Amniotic epithelial cell (primary cell): ENCODE measurements at places on chromosomes 16 and 17.

- no peak for DNase-seq
Measured at GRCh38 chr17:64130559-64131001, 636 bp upstream of the ERN1 start.

DNA sequence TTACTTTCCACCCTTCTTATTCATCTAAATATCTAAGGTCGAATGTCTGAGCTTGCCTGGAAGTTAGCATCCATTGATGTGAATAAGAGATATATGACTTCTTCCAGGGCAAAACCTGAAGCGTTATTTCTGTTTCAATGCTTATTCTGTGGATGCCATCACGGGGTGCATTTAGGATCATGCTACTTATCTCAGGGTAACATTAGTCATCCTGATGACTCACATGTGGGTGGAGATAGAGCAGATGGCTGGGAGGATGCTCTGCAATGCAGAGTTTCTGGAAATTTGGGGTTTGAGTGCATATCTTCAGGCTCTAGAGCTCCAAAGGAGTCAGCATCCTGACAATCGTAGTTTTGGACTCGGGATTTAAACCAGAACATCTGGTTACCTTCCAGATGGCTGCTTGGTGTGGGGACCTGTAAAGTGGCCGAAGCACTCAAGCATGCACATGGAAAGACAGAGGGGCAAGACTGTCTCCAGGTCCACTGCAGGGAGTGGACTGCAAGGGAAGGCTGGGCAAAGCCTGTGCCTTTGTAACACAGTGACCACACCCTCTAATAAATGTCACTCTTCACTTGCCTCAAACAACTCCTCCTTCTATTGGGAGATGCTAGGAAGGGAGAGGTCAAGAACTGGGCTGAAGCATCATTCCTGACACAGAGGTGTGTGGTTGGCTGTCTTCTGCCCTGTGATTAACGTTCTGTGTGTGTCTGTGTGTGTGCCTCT is 175.2 kb upstream of the SALL1 start:
- peak; percentile 85 for DNase-seq

DNA sequence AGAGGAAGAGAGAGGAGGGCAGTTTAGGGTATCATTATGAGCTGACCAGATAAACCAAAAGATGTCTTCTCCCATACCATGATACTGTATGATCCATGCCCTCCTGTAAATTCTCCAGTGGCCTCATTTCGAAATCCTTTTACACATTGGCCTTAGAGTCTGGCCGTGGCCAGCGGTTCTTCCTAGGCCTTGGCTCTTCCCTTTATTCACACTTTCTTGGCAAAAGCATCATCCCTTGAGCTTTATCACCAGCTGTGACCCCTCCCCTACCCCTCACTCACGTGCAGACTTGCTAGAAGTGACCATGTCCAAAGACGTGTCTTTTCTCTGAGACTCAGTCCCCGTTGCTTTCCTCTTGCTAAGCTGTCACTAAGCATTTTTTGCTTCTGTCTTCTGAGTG is 22.8 kb downstream of the KATNIP start:
- peak; percentile 27 for DNase-seq

- no peak for DNase-seq
Measured at GRCh38 chr16:87391324-87391949, 699 bp upstream of the MAP1LC3B start.

DNA sequence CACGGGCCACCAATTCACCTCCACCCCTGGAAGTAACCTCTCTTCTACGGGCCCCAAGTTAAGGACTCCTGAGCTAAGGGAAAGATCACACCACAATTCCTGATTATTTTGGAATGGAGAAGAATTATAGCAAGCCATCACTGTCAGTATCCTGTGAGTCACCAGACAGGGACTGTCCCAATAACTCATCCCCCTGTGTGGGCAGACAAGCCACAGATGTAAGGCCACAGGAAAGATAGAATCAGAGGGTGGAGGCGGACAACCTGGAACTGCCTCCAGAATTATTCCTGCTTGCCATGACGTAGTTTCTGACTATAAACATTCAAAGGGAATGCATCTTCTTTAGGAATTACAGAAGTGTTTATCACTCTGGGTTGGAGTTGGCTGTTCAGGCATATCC is 5.8 kb upstream of the MYO1D start:
- DNase-seq, result peak; percentile 46

DNA sequence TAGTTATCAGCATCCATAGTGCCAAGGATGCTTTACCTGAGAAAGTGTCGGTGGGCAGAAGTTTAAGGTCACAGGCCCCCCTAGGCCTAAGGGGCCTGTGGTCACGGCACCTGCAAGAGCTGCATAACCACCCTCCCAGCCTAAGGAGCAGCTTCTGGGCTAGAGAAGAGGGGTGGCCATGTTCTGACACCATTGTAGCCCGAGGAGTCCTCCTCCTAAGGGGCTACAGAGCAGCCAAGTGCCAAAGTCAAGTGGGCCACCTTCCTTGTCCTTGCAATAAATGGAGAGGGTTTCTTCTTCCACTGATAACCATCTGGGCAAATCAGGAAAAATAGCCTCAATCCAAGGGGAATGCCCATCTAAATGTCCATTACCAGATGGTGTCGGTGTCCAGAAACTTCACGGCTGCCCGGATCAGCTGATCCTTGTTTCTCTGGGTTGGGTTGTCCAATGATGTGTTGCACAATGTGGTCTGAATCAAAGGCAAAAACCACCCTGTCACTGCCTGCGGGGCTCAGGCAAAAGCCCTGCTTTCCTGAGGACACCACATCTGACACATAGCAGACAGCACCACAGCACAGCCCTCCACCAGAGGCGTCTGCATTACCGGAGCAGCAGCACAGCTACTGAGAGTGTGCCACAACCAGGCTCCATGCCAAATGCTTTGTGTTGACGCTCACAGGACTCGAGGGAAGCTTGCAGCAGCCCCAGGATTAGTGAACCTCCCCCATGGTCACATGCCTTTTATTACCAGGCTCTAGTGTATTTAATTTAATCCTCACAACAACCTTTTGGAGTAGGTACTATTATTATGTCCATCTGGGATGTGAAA is 12.8 kb downstream of the ATPAF2 start:
- peak; percentile 83 for DNase-seq

GRCh38 chr16:57474671-57475661 is 11.3 kb downstream of the DOK4 start:
- no peak for DNase-seq

DNA sequence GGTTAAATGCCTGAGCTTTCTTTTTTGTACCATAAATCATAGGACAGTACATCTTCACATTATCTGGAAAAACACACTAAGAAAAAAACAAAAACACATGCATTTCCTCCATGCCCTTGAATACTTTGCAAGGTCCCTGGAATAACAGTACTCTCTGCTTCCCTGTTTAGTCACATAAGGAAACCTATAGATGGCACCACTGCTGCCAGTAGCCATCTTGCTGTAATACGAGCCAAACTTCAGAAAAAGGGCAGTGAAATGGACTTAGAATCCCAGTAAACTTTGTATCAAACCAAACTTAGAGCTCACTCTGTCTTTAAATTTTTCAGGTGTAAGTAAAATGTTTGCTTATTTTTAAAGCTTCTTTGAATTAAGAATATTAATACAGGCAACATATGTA is 435.5 kb downstream of the KCNJ2 start:
- DNase-seq, result no peak

- no peak for DNase-seq
Measured at GRCh38 chr17:64038331-64039105, 18.1 kb upstream of the ICAM2 start.

DNA sequence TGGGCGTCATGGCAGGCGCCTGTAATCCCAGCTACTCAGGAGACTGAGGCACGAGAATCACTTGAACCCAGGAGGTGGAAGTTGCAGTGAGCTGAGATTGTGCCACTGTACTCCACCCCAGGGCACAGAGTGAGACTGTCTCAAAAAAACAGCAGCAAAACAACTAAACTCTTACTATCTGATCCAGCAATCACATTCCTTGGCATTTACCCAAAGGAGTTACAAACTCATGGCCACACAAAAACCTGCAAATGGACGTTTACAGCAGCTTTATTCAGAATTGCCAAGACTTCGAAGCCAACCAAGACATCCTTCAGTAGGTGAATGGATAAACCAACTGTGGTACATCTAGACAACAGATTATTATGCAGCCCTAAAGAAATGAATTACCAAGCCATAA is 4.0 kb downstream of the SIAH1 start:
- peak; percentile 60 for DNase-seq

- peak; percentile 83 for DNase-seq
Measured at GRCh38 chr17:63035271-63035670, 69.2 kb downstream of the TANC2 start.

DNA sequence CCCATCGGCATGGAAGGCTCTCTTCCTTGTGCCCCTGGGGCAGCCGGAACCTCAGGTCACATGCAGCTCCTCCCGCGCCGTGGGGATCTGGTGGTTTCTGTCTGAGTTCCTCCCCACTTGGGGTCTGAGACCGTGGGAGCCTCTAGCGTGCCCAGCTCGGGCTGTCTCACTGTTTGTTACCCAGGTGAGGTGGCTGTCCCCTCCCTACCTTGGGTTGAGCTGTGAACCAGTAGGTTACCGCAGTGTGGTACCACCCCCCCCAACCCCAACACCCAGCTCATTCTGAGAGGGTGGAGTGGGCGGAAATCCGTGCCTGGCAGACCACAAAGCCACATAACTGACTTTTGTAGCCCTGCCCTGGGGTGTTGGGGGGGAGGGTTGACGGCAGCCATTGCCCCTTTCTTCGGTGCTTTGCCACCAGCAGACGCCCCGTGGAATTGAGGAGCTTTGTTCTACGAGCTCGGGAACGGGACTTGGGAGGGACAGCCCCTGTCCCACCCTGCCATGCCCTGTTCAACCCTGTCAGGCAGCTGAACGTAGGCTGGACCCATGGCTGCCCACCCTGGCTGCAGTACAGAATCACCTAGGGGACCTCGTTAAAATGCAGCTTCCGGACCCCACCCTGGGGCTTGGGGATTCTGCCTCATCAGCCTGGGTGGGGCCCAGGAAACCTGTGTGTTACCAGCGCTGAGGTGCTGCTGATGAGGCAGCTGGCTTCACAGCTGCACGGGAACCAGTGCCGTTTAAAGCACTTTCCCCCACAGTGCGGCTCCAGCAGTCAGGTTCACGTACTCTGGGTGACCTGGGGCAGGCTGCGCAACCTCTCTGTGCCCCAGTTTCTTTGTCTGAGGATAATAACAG is 18.5 kb downstream of the RAP1GAP2 start:
- no peak for DNase-seq

- peak; percentile 2 for DNase-seq
Measured at GRCh38 chr17:10499950-10500349, 18.4 kb downstream of the MYH1 start.

DNA sequence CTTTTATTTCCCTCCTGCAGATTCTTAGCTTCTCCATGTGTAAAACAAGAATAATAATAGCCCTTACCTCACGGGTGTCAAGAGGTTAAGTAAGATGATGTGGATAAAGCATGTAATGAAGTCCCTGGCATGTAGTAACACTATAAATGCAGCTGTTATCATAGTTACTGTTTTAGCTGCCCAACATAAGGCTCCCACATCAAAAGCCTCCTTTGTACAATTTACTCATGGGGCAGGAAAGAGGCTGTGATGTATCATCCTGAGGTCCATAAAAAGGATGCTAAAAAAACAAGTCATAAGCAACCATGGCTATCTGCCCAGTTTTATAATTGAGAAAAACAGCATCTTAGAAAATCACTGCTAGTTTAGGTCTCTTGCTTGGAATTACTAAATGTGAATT is 339.7 kb downstream of the CA10 start:
- DNase-seq, result no peak

GRCh38 chr16:17529982-17530760 is 59.4 kb upstream of the XYLT1 start:
- DNase-seq, result no peak

DNA sequence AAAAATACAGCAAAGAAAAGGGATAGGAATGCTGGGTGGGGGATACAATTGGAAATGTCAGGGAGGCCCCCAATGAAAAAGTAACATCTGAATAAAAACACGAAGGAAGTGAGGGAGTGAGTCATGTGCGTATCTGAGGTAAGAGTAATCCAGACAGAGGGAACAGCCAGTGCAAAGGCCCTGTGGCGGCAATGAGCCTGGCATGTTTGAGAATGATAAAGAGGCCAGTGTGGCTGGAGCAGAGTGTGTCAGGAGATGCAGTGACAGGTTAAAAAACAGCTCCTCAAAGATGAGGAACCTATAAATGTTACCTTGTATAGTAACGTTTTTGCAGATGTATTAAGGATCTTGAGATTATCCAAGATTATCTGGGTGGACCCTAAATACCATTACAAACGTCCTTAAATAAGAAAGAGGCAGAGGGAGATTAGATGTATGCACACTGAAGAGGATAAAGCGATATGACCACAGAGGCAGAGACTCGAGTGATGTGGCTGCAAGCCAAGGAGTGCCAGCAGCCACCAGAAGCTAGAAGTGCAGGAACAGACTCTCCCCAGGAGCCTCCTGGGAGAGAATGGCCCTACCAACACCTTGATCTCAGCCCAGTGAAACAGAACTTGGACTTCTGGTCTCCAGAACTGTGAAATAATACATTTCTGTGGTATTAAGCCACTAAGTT is 17.8 kb upstream of the SLC35B1 start:
- no peak for DNase-seq
